Activated naive CD8-positive, alpha-beta T cell treated with anti-CD3 and anti-CD28 coated beads, Interleukin-2, amount 50 U/mL, for 16 hours (primary cell): ENCODE measurements at places on chromosomes 12 and 14.
A peak's percentile ranks its signal among the peaks of the same experiment; 100 is the strongest.

GRCh38 chr14:39417014-39417413 lies 15.2 kb downstream of the FBXO33 start:
- DNase-seq = no peak

- no peak for DNase-seq
These were observed 297.5 kb downstream of the NAV3 start for GRCh38 chr12:78128211-78128610.

- peak; percentile 20 for DNase-seq
These were observed 51.8 kb downstream of the FOXN3 start for GRCh38 chr14:89365061-89365801.

DNA sequence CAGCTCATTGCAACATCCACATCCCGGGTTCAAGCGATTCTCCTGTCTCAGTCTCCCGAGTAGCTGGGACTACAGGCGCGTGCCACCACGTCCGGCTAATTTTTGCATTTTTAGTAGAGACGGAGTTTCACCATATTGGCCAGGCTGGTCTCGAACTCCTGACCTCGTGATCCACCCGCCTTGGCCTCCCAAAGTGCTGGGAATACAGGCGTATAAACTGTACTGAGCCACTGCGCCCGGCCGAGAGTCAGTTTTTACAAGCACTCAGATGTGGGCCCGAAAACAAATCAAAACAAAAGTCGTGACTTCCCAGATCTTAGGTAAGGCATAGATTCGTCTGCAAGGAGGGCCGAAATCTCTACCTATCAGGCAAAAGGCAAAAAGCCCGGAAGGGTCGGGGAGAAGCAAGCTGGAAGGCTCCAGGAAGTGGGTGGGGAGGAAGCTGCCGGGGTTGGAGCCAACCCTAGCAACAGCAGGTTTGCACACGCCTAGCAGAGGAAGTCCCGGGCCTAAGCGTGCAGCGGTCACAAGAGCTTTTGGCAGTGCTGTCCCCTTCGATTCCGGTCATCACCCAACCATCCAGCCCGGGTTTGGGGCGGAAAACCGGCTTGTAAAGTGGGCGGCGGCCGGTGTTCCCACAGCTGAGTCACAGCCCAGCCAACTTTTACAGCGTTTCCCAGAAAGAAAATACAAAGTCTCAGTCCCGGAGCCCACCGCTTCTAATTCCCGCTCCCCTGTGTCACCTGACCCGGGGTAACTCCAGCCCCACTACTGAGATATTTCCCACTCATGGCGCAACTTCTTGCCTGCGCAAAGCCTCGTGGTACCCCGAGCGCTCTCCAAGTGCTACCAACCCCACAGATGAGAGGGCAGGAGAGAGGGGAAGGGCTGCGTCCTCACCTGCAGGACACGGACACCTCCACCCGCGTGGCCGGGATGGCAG lies 583 bp downstream of the CPNE8 start:
- DNase-seq = no peak

- no peak for DNase-seq
These were observed 60.2 kb downstream of the RFX4 start for GRCh38 chr12:106643000-106643399.

- DNase-seq = no peak
These were observed 2.0 kb downstream of the ZBTB25 start for GRCh38 chr14:64501411-64502171.

- no peak for DNase-seq
These were observed 69.9 kb downstream of the PAH start for GRCh38 chr12:102847131-102847530.

DNA sequence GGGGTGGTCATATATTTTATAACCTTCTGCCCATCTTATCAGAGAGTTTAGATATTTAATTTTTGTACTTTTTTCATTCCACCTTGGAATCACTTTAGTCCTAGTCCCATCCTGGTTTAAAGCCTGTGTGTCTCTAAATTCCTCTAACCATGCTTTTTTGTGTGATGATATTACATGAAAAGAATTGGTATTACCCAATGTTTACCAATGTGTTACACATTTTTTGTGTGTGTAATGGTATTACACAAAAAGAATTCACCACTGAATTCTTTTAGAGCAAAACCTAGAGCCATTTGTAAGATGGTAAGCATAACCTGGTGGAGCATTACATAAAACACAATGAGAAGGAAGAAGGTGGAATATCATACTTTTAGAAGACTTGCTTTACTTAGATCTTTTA lies 77.5 kb downstream of the FAR2 start:
- DNase-seq = no peak

- no peak for DNase-seq
These were observed 47.3 kb upstream of the TMED10 start for GRCh38 chr14:75223664-75224154.

GRCh38 chr14:67468378-67468730 lies 20.2 kb downstream of the TMEM229B start:
- DNase-seq = no peak

DNA sequence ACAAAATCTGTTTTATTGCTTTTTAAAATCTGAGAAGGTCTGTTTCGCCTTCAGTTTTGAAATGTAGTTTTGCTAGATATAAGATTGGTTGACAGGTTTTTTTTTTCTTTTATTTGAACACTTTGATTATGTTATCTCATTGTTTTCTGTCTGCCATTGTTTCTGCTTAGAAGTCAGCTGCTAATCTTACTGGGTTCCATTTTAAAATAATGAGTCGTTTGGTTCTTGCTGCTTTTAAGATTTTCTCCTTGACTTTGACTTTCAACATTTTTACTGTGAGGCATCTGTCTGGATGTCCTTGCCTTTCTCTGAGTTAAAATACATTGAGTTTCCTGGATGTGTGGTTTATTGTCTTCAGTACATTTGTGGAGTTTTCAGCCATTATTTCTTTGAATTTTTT lies 56.7 kb downstream of the ADIPOR2 start:
- DNase-seq = no peak

- no peak for DNase-seq
These were observed 56.9 kb downstream of the GPR137C start for GRCh38 chr14:52609445-52610044.

DNA sequence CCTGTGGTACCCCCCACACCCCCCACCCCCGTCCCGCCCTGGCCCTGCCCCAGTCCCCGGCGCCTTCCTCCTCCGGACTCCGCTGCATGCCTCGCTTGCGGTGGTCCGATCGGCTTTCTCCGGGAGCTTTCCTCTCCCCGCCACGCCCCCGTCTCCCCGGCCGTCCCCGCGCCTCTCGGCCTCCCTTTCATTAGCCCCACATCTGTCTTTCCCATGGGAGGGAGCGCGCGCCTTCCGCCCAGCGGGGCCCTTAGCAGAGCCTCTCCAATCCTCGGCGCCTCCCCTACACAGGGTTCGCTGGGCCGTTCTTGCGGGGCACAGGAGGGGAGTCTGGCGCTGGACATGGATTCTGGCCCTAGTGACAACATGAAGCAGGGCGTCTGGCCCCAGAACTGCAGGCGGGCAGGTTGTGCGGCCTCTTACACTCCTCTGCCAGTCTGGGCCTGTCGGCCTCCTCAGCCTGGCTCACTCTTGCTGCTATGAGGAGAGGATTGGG lies 1.5 kb upstream of the EFS start:
- no peak for DNase-seq

DNA sequence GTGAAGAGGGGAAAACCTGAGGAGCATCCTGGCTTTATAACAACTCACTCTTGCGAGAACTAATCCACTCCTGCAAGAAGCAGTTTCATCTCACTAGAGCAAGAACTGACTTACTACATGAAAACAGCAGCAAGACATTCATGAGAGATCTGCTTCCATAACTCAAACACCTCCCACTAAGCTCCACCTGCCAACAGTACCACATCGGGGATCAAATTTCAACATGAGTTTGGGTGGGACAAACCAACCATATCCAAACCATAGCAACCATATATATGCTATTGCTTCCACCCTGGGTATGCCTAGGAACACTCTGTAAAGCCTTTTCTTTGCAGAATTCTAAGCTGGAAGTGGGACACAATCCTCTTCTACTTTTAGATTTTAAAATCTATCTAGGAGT lies 13.9 kb upstream of the AVPR1A start:
- DNase-seq = no peak
